Renal cortical epithelial cell (primary cell): ENCODE measurements at places on chromosomes 13 and 19. TPM values are rescaled to one million over a fixed set of nuclear protein-coding genes. Genes with fewer than 3 reads are reported as not detected.
A peak's percentile ranks its signal among the peaks of the same experiment; 100 is the strongest.

- DNase-seq = no peak
Measured at GRCh38 chr19:54399189-54399588, 16.1 kb upstream of the TTYH1 start.

- no peak for DNase-seq
Measured at GRCh38 chr19:10809651-10810285, 26.2 kb downstream of the TMED1 start.

Gene C19orf81
- 0.40 TPM in 1 of 2 replicates, not detected in the other for total RNA-seq

- DNase-seq = peak; percentile 66
Measured at GRCh38 chr19:48372904-48373303, 8.7 kb downstream of the SYNGR4 start.

- DNase-seq = no peak
Measured at GRCh38 chr19:56572589-56572988, 5.3 kb downstream of the ZNF470 start.

DNA sequence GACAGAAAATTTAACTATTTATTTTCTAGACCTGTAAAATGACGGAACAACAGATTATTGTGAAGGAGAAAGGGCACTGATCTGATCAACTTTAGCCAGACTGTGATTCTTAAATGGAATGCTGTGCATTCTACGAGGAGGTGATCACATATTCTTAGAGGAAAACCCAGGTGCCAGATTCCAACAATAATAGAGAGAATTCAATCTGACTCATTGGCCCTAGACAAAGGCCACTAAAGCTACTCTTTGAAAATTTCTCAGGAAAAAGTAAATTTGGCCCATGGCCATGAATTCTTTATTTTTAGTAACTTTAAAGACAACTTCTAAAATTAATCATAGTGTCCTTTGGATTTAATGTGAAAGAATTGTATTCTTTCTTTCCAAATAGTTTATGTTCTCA, 58.6 kb upstream of the POSTN start:
- peak; percentile 69 for DNase-seq

DNA sequence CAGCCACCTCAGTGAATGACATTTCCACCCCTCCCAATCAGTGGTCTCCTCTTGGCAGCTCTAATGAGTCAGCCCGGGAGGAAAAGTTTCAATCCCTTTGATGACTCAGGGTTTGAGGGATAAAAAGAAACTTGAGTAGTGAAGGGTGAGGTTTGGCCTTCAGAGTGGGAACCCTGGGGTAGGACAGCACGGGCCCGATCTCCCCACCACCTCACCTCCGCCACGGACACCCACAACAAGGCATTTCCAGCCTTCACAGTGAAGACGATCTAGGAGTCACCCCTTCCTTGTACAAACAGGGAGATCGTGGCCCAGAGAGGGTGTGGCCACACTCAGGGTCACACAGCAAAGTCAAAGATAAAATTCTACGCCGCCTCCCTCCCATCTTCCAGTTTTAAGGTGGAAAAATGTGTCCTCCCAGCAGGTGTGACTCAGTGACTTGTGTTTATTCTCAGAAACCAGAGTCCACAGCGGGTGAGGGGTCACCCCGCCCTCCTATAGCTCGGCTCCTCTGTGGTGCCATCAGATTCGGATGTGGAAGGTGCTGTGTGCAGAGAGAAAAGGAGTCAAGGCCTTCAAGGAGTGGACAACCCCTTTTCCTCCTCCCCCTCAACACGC, 12.3 kb downstream of the CIB3 start:
- peak; percentile 64 for DNase-seq

GRCh38 chr19:42394751-42395150, 4.7 kb upstream of the CNFN start:
- peak; percentile 37 for DNase-seq
